ENCODE measurements at places on chromosomes 16 and 17. TPM values are rescaled to one million over a fixed set of nuclear protein-coding genes. Genes with fewer than 3 reads are reported as not detected.
A peak's percentile ranks its signal among the peaks of the same experiment; 100 is the strongest.

DNA sequence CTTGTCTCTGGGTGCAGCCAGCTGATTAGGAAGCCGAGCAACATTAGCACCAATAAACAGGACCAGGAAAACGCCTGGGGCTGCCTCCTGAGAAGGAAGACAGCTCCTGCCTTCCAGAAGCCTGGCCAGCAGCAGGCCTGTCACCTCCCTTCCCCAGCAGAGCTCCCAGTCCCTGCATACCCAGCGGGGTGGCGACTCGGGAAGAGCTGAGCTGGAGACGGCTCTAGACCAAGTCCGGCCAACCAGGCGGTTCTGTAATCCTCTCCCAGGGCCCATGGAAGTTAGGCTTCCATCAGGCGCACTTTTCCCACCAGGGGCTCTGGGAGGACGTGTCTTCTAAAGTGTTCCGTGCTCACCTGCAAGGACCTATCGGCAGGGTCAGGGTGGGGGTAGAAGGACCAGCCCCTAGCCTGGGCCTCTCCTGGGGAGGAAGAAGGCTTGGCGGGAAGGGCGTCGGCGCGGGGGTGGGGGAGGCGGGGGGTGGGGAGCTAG is 12.0 kb upstream of the CLUH start:
- DNase-seq: no peak

- DNase-seq: peak; percentile 13
These were observed 200.4 kb upstream of the PMFBP1 start for GRCh38 chr16:72372087-72373045.

- DNase-seq: no peak
These were observed 796 bp downstream of the NPB start for GRCh38 chr17:81902653-81903414.

- DNase-seq: no peak
These were observed 2.5 kb upstream of the ZFHX3 start for GRCh38 chr16:73050201-73051099.

- DNase-seq: no peak
These were observed 165.8 kb downstream of the CHD9 start for GRCh38 chr16:53220585-53220984.

The SLC2A4 gene
- 2.5 TPM for polyA plus RNA-seq

DNA sequence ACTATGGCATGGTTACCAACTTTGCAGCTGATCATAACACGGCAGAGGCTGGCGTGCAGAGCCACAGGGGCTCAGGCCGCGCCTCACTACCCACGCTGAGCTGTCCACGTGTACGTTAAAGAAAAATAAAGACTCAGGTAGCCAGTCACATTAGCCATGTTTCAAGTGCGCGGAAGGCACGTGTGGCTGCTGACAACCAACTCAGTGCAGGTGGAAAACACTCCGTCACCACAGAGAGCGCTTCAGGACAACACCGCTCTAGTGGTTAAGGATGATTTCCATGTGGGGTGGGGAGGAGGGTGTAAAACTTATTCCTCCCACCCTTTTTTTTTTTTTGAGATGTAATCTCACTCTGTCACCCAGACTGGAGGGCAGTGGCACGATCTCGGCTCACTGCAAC is 33.8 kb downstream of the ZCCHC14 start:
- no peak for DNase-seq

DNA sequence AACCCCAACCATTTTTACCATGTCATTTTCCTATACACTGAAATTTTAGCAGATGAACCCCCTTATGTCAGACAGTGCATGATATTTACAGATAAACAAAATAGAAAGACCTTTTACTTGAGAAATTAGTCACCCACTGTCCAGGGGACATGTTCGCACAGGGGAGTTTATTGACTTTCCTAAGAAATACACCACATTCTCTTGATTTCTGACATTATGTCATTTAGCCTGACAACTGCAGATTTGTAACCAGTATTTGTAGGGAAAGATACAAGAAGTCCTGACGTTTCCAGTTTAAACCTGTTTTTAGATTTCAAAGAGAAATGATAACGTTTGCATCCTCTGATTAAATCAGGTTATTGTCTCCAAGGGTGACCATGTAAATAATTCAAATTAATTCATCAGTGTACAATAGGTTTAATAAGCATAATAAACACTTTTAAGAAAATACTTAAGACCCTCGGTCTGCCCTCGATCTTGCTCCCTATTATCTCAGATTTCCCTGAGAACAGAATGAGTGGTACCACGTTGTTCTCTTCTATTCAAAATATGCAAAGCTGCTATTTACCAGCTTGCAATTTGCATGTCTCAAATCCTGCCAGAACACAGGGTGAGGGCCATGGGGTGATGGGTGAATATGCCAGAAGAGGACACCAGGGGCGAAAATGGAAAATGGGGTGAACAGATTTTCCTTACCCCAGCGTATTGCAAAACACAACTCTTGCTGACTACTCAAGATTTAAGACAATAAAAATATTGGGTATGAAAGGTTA is 2.1 kb upstream of the LYRM9 start:
- DNase-seq: no peak

The RAMP2 gene
- polyA plus RNA-seq: 101 TPM

GRCh38 chr17:31379597-31380205 is 11.8 kb upstream of the RAB11FIP4 start:
- no peak for DNase-seq
